ENCODE measurements at places on chromosomes 12 and 14.

- DNase-seq = no peak
These were observed 1.6 kb upstream of the ASB2 start for GRCh38 chr14:93977790-93978581.

GRCh38 chr12:34398366-34398705, 376.0 kb downstream of the ALG10 start:
- DNase-seq = no peak

DNA sequence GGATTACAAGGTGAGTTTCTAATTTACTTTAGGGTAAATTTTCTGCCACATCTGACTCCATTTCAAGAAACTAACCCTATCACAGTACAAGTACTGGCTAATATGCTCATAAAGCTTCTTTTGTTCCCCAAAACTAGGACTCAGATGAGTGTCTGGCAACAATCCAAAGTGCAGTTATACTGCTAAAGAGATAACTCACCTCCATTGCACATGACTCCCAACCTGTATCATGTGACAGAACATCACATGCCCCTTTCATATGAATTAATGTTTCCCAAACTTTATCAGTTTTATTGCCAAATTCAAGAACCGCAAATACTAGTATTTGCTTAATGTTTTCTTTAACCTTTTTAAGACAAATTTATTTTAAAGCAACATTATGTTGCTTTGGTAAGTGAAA, 3.9 kb upstream of the PPP1R12A start:
- no peak for DNase-seq

- no peak for DNase-seq
These were observed 40.5 kb downstream of the DMAC2L start for GRCh38 chr14:50352584-50352983.

DNA sequence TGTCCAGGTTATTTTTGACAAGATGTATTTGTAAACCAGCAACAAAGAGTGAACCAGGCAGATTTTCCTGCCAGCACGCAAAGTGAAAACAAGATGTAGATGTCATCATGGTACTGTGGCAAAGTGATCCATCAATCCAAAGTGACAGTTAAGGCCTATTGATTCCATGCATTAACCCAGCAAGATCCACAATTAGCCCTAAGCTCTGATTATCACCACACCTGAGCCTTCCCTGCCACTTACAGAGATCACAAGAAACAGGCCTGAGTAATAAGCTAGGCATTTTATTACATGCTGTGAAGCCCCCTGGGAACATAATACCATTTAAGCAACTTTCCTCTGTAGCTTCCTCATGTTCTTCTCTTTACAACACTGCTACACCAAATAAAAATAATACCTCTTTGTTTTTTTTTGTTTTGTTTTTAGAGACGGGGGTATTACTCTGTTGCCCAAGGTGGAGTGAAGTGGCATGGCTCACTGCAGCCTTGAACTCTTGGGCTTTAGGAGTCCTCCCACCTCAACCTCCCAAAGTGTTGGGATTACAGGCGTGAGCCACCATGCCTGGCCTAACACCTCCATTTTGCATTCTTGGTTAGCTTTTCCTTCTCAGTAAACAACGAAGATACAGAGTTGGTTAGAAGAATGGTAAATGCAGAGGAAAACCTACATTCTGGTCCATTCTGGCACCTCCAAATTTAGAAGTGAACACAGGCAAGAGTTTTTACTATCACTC, 85.5 kb downstream of the STON2 start:
- no peak for DNase-seq

DNA sequence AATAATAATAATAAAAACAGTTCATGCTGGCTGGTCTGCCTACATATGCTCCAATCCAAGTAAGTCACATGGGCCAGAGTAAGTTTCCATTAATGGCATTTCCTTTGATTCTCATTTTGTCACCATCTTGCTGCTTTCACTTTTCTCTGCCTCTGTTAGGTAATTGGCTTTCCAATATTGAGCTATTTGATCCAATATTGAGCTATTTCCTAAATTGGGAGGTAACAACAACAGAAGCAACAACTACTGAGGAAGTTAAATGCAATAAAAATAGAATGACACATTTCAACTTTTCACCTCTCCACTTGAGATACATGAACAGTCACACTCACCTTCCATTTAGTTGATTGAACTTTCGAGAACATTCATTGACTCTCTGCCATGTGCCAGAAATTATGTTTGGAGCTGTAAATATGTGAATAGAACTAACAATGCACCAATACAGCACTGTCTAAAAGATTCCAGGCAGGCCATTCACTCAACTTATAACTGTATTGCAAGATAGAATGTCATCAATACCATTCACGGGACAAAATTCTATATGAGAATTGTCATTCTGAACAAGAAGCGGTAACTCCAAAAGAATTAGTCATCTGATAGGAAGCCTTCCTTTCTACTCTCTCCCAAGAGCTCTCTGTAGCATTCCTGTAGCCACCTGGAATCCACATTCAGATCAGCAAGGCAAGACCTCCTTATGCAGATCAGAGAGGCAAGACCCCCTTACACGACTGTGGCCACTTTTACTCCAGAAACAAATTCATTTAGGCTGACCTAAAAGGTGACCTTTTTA, 136.4 kb downstream of the PHLDA1 start:
- no peak for DNase-seq

- DNase-seq = no peak
These were observed 50.1 kb upstream of the LIMA1 start for GRCh38 chr12:50333441-50333840.

GRCh38 chr14:72679536-72680151, 214.3 kb downstream of the DPF3 start:
- DNase-seq = peak; percentile 52

DNA sequence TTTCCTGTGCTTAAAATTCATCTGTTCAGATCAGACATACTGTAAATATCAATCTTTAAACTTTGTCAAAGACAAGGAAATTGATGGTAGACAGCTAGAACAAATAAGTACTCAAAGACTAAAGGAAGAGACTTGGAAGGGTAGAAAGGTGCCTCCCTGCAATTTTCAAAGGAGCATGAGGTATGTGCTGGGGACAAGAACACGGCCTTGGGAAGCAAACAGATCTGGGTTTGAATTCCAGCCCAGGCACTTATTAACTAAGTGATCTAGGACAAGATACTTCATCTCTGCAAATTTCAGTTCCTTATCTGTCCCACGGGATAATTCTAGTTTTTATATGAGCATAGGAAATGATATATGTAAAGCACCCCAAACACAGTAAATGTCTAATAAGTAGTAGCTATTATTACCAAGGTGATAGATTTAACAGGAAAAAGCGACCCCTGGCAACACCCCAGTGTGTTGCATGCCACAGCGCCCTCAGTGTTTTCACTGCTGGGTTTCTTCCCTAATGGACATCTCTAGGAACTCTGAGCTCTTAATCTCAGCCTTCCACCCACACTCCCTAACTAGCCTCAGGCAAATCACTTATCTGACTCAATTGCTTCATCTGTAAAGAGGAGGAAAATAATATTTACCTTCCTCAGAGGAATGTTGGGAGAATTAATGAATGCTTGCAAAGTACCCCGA, 44.7 kb upstream of the BMP4 start:
- no peak for DNase-seq

- no peak for DNase-seq
These were observed 197.6 kb downstream of the AACS start for GRCh38 chr12:125262851-125263250.
